Stimulated activated CD4-positive, alpha-beta T cell treated with anti-CD3 and anti-CD28 coated beads, Interleukin-1b, Interleukin-23, amount 100 ng/mL, for 24 hours (primary cell): ENCODE measurements at places on chromosomes 1 and 21.

- no peak for DNase-seq
These were observed 68.9 kb downstream of the CDC7 start for GRCh38 chr1:91569411-91570119.

DNA sequence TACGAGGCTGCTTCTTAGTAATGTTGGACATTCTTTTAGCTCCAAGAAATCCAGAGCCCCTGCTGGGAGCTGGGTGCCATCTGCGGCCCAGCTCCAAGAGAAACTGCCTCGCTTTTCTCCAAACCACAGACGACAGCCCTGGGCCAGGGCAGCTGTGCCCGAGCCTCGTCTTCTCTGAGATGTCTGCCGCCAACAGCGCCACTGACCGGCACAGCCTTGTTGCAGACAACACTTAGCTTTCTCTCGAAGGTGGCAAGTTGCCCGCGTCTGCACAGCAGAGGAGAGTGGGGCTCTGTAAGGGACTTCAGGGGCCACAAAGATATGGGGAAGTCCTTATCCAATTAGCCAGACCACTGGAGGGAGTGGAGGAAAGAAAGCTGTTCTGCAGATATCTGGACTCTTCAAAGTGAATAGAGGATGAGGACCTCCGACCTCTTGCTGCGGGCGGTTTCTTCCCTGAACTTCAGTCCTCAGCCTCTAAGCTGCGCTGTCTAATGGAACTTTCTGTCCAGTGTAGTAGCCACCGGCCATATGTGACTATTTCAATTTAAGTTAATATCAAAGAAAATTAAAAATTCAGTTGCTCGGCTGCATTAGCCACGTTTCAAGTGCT is 63.9 kb upstream of the DISP3 start:
- no peak for DNase-seq

GRCh38 chr1:212710566-212710965 is 10.9 kb upstream of the BATF3 start:
- DNase-seq: no peak

DNA sequence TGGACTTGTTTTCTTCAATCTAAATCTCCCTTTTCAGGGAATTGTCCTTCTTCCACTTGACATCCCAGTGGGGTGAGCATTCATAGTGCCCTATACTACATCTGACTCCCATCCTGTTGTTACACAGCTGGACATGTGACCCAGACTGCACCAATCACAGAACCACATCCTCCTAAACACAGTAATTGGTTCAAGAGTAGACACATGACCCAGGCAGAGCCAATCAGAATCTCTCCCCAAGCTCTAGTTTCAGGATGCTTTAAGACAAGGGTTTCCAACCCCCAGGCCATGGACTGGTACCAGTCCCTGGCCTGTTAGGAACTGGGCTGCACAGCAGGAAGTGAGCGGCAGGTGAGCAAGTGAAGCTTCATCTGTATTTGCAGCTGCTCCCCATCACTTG is 5.6 kb upstream of the DDOST start:
- DNase-seq: no peak

DNA sequence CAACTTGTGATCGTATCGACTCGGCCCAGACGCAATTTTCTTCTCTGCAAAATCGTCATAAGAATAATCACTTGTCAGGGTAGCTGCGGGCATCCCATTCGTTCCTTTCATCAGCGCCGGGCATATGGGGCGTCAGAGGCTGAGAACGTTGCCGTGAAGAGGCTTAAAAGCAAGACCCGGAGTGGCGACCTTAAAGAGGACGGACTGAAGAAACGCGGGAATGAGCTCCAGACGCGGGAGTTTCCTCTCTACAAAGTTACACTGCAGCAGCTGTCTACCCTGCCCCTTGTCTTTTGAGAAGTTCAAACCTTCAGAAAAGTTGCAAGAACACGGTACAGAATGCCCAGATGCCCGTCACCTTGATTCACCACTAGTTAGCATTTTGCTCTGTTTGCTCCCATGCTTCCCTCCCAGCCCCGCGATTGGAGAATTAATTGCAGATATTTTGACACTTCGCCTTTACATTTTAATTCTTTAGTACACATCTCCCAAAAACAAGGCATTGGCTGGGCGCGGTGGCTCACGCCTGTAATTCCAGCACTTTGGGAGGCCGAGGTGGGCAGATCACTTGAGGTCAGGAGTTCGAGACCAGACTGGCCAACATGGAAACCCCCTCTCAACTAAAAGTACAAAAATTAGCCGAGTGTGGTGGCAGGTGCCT is 967 bp downstream of the CENPS start:
- DNase-seq: no peak

GRCh38 chr1:155761736-155762405 is 73.0 kb downstream of the DAP3 start:
- DNase-seq: no peak

DNA sequence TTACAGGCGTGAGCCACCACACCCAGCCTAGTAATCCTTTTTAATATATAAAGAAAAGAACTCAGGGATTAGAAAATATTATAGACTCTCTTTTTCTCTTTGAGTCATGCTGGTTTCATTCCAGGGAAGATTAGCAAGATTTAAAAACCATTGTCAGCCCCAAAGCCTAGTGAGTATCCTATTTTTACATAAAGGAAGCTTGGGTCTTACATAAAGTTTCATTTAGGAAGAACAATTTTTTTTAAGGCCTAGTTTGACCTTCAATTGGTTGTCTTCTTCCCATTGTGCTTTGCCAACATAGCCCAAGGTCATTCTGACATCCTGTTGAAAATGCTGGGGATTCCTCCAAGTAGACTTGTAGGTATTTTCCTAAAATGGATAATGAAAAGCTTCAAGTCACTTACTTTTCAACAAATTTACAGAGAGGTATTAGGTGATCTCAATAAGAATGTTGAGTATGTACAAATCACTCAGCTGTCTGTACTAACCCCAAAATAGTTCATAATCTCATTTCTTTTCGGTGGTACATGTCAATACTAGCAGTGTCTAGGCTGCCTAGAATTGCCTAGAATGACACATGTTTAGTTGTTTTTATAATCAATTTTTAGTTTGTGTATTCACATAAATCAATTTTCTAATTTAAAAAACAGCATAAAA is 4.3 kb upstream of the KIF14 start:
- DNase-seq: no peak
